ENCODE measurements at places on chromosomes 3 and 15. TPM values are rescaled to one million over a fixed set of nuclear protein-coding genes. Genes with fewer than 3 reads are reported as not detected.

GRCh38 chr15:97993310-97993738 lies 32.8 kb downstream of the ARRDC4 start:
- H3K4me1 ChIP-seq = 0 out of 2 replicates have a peak, but pooled peaks cover 3% of the 10 kb centered on the region
- DNase-seq = no peak
- no peaks in the 10 kb centered on the region for H3K27me3 ChIP-seq
- no peak overlapping the region for H3K4me3 ChIP-seq

CCDC13 gene
- 0.34 TPM for total RNA-seq

BSN gene
- total RNA-seq = 0.14 TPM

- H3K27me3 ChIP-seq = no peaks in the 10 kb centered on the region
- no peaks in the 10 kb centered on the region for H3K36me3 ChIP-seq
- H3K27ac ChIP-seq = no peak overlapping the region
Measured at GRCh38 chr3:10185804-10186762, 21.4 kb downstream of the IRAK2 start.
